ENCODE measurements at places on chromosomes 16 and 17. TPM values are rescaled to one million over a fixed set of nuclear protein-coding genes. Genes with fewer than 3 reads are reported as not detected.

SOX9 gene
- total RNA-seq, result not detected

ASB16 gene
- total RNA-seq, result 0.42 TPM

PITPNM3 gene
- 0.81 TPM for total RNA-seq

NLGN2 gene
- total RNA-seq, result 2.7 TPM

TNS4 gene
- 15.5 TPM for total RNA-seq

SNX11 gene
- 37.1 TPM for total RNA-seq

TMC7 gene
- total RNA-seq, result not detected

ADORA2B gene
- total RNA-seq, result 1.5 TPM

SCNN1B gene
- not detected for total RNA-seq

DOC2A gene
- total RNA-seq, result 2.0 TPM

NCBP3 gene
- total RNA-seq, result 54.2 TPM

KRT38 gene
- total RNA-seq, result not detected

CPNE7 gene
- 35.2 TPM for total RNA-seq

SEPTIN12 gene
- total RNA-seq, result not detected

PYCARD gene
- 20.9 TPM for total RNA-seq

HSD17B2 gene
- not detected for total RNA-seq

QPRT gene
- 6.3 TPM for total RNA-seq

KRT26 gene
- not detected for total RNA-seq
